ENCODE measurements at places on chromosomes 11 and 22.

GRCh38 chr11:118156531-118157185 lies 4.0 kb upstream of the SCN4B start:
- peak; percentile 7 for DNase-seq

DNA sequence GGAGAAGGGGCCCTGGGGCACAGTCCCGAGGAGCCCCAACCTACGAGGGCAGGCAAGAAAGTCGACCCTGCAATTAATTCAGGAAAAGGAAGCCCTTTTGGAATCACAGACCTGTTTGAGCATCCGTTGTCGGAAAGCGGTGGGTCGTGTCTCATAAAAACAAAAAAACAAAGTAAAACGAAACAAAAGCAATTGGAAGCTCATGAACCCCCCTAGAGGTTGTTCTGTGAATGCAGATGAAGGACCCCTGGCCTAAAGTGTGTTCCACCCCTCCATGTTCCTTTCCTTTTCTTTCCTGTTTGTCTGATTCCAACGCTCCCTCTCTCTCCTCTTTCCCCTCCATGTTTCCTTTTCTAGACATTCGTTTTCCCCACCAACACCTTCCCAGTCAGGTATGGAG lies 203.7 kb downstream of the GRIK4 start:
- DNase-seq: peak; percentile 10

- DNase-seq: no peak
Observed at GRCh38 chr22:43998679-43999264, 25.3 kb upstream of the PARVB start.

GRCh38 chr22:50686794-50687193 lies 14.2 kb downstream of the SHANK3 start:
- DNase-seq: no peak

DNA sequence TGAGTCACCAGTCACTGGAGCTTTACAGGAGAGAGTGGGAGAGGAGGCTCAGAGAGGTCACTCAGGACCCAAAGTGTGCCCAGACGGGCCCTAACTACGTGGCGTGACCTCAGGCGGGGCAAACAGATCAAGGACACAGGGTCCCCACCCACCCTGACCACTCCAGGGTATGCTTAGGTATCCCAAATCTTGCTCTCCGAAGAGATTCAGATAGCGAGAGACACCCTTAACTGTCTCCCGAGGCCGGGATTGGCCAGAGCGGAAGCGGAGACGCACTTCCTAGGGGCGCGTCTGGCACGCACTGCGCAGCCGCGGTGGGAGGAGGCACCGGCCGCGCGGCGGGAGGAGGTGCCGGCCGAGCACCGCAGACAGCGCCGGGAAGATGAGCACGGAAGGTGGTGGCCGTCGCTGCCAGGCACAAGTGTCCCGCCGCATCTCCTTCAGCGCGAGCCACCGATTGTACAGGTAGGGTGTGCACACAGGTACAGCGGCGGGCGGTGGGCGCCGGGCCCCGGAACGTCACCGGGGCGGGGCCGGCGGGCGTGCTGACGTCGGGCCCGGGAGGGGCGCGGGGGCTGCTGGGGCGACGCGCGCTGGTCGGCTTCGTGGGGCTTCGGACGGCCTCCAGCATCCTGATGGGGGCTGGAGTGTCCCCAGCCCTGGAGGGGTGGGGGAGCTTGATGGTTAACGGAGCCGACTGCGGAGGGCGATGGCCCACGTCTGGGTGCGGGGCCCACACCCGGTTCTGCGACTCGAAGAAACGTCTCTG lies at the start of gene PTS:
Gene PTS, plus strand, starts transcription at position 367 of the 769 bp plus-strand sequence. Its CDS starts 16 bp downstream, at position 383.
- DNase-seq: peak; percentile 88

DNA sequence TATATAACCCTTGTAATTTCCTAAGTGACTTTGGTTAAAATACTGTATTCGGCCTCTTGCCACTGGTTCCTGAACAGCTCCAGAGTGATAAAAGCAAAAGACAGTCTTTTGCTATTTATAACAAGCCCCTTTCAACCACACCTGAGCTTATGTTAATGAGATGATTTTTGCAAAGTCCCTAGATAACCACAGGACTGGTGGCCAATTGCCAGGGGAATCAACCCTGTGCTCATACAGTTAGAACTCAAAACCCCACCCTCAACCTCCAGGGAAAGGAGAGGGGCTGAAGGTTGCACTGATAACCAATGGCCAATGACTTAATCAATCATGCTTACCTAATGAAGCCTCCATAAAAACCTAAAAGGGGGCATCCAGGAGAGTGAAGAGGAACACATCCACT lies 77.9 kb downstream of the SIK3 start:
- no peak for DNase-seq

DNA sequence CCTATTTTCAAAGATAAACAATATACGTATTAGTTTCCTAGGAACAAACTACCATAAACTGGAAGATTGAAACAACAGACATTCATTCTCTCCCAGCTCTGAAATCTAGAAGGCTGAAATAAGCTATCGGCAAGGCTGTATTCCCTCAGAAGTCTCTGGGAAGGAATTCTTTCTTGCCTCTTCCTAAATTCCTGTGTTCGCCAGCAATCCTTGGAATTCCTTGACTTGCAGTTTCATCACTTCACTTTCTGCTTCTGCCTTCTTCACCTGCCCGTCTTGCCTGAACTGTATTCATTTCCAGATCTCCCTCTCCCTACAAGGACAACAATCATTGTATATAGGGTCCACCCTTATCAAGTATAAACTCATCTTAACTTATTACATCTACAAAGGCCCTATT lies 17.7 kb upstream of the PRDM10 start:
- no peak for DNase-seq

GRCh38 chr22:40193429-40194421 lies 16.0 kb downstream of the TNRC6B start:
- no peak for DNase-seq
